ENCODE measurements at places on chromosomes 6 and 20.

DNA sequence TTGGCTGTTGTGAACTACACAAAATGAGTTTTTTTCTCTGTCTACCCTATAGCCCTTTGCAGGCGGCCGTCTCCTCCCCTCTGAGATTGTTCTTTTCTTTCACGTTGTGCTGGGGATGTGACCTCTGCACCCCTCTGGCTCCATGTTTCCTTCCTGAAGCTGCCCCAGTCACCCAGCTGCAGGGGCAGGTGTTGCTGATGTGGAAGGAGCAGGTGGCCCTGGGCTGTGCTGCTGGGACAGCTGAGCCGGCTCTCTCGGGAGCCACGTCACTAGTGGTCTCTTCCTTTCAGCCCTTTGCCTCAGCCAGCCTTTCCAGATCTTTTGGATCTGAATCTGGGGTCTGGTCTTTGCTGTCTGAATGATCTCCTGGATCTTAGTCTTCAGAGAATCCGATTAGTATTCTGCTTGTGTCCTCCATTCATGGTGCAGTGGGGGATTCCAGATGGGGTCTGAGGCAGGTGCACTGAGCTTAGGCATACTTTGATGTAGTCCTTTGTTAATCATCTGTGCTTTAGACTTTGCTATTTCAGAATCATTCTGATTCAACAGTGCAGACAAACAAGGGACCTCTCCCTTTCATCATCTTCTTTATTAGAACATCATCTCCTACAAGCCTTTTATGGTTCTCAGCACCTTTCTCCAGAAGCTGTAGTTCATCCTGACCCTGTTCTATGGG is 31.4 kb downstream of the TMEM181 start:
- DNase-seq: no peak

- DNase-seq: no peak
These were observed at the start of gene MAFB for GRCh38 chr20:40689100-40689942. Gene MAFB (minus strand): TSS chr20:40689236. CDS start chr20:40688850, 386 bp downstream.

GRCh38 chr20:51994751-51995417 is 192.6 kb upstream of the SALL4 start:
- DNase-seq: no peak

DNA sequence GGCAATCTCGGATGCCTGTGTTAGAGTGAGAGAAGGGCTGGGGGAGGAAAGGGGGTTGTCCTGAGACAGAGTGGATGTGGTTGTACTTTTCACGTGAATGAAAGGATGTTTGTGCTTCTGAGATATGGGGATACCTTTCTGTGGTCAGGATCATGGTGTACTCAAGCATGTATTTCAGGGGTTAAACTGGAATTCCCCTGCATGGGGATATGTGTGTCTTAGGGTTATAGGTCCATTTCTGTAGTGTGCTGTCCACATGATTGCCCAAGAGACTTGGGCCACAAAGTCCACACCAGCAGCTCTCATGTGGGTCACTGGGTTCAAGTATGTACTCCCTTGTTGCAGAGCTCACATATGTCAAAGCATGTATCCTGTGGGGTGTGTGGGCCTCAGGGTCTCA is 10.5 kb downstream of the SYNGAP1 start:
- no peak for DNase-seq

DNA sequence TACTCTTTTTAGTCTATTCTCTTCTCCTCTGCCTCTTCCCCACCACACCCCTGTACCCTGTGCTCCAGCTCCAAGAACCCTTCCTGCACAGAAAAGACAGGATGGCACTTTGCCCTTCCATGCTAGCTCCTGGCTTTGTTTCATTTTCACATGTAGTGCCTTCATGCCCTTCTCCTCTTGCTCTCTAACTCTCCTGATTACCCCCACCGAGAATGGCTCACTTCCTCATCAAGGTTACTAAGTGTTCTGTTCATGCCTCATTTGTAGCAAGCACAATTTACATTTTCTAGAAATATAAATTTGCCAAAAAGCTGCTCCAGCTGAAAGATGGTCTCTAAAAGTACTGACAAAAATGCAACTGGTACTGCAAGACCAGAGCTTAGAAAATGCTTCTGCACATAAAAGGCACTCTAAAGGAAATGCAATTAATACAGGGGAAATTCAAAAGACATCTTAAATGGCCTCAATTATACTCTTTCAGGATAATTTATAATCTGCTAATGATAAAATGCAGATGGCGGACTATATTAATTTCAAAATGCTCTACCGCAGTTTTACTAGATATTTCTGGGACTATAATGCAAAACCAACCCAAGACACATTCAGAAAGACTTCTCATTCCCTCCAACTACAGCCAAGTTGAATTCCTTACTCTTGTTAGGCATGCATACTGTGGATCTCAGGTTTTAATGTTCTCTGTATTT is 570.2 kb downstream of the PRKN start:
- DNase-seq: no peak

- DNase-seq: no peak
These were observed 86.4 kb downstream of the ADGRG6 start for GRCh38 chr6:142387997-142388815.

DNA sequence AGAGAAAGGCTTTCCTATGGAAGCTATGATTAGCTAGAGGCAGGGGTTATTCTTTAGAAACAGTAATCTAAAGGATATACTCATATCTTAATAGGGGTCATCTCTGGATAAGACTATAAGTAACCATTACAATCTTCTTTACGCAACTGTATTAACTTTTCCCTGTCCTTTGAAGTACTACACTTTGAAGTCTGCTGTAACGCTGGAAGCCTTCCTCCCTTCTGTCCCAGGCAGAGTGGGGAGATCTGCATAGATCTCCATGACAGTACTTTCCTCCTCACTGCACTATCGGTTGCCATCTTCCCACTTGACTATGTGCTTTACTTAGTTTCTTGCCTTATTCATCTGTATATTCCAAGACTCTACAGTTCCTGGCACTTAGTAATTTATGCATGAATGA is 20.1 kb downstream of the SLC35B3 start:
- no peak for DNase-seq

- no peak for DNase-seq
These were observed 54.7 kb downstream of the YTHDF1 start for GRCh38 chr20:63161176-63161651.

DNA sequence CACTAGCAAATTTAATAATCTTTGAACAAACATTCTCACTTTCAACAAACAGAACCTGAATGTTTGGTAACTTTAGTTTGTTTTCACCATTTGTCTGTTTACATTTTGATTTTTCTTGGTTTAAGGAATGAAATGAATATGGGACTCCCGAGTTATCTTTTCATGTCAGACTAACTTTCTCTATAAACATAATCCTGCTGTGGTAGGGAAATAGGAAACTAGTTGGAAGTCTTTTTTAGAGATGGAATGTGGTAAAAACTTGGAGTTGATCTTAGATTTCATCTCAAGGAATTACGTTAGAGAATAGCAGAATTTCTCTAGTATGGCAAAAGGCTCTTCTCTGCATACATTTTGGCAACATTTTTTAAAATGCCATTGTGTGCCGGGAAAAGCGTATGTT is 206.5 kb downstream of the CDKAL1 start:
- no peak for DNase-seq

DNA sequence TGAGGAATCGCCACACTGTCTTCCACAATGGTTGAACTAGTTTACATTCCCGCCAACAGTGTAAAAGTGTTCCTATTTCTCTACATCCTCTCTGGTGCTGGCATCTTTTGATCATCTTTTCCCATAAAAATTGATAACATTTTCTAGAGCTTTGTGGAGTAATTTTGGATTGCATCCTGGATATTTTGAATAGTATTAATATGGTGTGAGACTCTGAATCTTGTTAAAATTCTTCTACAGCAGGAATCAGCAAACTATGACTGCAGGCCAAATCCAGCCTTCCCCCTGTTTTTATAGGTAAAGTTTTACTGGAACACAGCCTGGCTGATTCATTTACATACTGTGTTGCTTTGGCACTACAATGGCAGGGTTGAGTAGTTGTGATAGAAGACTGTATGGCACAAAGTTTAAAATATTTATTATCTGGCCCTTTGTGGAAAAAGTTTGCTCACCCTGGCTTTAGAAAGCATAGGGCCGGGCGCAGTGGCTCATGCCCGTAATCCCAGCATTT is 15.0 kb upstream of the RNF8 start:
- no peak for DNase-seq

GRCh38 chr6:106145741-106146227 is 59.6 kb downstream of the PRDM1 start:
- DNase-seq: no peak

- DNase-seq: no peak
These were observed 50.2 kb upstream of the SIRPG start for GRCh38 chr20:1707588-1708449.

DNA sequence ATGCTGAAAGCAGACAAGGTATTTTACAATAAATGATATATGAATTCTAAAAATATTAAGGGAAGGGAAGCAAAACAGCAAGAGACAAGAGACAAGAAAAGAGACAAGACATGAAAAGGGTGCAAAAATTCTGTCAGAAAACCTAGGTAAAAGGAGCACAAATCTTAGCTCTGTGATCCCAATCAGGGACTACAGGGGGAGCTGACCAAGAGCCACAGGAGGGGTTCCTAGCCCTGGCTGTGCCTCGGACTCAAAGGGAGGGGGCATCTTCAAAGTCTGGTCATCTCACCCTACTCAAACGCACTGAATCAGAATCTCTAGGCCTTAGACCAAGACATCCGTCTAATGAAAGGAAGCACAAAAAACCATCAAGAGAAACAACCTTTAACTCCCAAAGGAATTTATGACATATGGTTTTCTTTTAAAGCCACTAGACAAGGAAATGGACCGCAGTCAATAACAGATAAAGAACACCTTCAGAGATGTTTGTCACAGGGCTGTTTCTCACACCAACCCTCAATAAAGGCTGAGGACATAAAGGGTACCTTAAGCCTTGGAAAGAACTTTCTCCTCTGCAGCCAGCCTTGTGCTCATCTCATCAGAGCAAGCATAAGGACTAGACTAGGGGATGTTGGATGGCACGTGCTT is 130.4 kb upstream of the CDYL start:
- no peak for DNase-seq

Data from NCI-H1930 (cell line).